ENCODE measurements at places on chromosomes 7 and 10. TPM values are rescaled to one million over a fixed set of nuclear protein-coding genes. Genes with fewer than 3 reads are reported as not detected.

Gene INMT
- 1.0 TPM for total RNA-seq

Gene EBLN1
- total RNA-seq, result not detected

DNA sequence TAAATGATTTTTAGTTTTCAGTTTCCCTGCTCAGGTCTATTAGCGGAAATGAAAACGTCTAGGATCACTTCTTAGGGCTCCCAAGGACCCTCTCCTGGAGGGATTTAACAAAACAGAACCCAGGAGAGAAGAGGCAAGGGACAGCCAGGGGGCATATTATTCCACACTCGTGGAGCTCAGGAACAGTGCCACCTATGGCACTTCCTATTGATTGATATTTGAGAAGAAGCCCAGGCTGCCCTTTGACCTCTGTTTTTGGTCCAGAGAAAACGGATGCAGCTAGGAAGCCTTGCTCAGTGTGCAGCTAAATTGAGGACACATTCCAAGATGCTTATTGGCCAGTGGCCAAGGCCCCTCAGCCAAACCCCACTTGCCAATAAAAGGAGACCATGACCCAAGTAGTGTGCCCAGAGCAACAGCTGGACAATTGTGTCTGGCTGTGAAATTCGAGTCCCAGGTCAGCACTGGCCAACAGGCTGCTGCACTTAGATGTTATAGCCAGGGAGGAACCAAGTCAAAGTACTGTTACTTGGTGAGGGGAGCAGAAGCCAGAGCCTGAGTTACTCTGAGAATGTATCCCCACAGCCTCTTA is 24.0 kb upstream of the GPNMB start:
- no peaks in the 10 kb centered on the region for H3K36me3 ChIP-seq
- DNase-seq, result no peak
- H3K4me3 ChIP-seq, result no peak overlapping the region

DNA sequence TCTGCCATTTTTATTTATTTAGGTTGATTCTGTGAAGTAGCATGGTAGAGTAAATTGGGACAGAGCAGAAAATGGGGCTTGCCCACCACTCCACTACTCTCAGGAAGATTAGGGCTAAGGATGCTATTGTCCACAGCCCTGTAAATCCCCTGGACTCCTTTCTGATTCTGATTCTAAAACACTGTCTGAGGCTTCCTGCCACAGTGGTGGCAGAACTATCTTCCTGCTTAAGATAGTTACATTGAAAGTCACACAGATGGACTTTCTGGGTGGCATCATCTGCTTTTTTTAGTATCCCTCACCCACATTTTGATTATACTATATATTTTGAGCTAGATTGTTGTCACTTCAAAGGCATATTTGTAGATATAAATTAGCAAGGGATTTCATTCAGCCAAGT is 50.0 kb downstream of the SPAM1 start:
- H3K4me3 ChIP-seq, result no peak overlapping the region
- no peak for DNase-seq
- H3K36me3 ChIP-seq, result no peaks in the 10 kb centered on the region
- H3K4me1 ChIP-seq, result no peaks in the 10 kb centered on the region
- no peak overlapping the region for H3K27ac ChIP-seq

All from activated CD4-positive, alpha-beta memory T cell treated with anti-CD3 and anti-CD28 coated beads, Interleukin-2, amount 10 ng/mL, durations not matched to agents 7 days and 5 days (primary cell).